ENCODE measurements at places on chromosomes 12 and 14. TPM values are rescaled to one million over a fixed set of nuclear protein-coding genes. Genes with fewer than 3 reads are reported as not detected.

GRCh38 chr12:107545737-107546353, 139.8 kb upstream of the PWP1 start:
- ATAC-seq, result no peak

GRCh38 chr14:99744199-99744872, 48.9 kb upstream of the EML1 start:
- ATAC-seq, result peak; percentile 62

DNA sequence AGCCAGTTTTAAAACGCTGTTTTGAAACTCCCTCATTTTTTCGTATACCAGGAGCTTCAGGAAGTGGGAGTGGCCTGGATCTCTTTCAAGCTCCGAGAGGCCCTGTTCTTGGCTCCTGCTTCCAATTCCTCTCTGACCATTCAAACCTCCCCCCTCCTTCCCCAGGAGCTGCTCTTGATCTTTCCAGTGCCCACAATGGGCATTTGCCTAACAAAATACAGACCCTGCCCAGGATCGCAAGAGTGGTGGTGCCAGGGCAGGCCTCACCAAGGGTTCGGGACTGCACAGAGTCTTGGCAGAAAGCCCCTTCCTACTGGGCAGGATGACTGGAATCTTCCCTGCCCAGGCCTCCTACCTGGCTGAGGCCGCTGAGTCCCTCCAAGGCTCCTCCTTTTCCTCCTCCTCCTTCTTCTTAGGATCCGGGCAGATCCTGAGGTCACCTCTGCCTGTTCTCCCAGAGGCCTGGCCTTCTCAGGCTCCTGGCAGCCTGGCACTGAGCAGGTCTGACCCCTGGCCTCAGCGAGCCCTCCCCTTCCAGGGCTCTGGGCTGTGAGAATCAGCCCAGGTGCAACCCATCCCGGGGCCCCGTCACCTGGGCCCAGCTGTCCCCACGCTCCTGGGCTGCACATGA, 46.9 kb upstream of the NOS1 start:
- ATAC-seq, result no peak

DNA sequence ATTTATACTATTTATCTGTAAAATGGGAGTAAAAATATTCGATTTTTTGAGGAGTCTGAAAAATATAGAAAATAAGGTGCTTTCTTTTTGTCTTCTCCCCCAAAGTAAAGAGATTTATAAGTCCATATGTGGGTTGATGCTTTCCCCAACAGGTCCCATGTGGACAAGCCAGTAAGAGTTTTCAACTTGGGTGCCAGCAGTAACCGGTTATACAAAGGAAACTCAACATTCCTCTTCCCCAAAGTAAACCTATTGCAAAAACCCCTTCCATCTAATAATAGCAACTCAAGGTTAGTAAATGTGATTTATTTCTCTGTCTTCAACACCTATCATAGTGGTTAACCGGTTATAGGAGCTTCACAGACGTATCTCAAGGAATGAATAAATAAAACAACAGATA, 1206.9 kb upstream of the SEL1L start:
- no peak for ATAC-seq

GRCh38 chr14:23984891-23985602, 3.7 kb upstream of the DHRS4L2 start:
- ATAC-seq, result peak; percentile 61

GRCh38 chr12:46998811-46999368, 80.5 kb upstream of the PCED1B start:
- ATAC-seq, result peak; percentile 73

DNA sequence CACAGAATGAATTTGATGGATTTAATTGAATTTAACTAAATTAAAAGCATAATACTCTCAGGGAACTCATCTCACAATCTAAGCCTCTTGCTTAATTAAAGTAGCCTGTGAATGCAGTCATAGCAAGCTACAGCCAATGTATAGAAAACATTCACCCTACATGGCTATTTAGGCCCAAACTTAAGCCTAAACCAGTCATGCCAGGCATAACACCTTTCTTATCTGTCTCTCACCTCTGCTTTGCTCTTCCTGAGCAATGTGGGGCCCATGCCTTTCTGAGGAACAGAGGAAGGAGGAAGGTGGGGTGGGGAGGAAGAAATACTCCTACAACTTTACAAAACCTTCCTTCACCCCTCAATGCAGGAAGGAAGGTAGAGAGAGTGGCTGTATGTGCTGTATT, 29.1 kb downstream of the IFNG-AS1 start:
- ATAC-seq, result no peak

DNA sequence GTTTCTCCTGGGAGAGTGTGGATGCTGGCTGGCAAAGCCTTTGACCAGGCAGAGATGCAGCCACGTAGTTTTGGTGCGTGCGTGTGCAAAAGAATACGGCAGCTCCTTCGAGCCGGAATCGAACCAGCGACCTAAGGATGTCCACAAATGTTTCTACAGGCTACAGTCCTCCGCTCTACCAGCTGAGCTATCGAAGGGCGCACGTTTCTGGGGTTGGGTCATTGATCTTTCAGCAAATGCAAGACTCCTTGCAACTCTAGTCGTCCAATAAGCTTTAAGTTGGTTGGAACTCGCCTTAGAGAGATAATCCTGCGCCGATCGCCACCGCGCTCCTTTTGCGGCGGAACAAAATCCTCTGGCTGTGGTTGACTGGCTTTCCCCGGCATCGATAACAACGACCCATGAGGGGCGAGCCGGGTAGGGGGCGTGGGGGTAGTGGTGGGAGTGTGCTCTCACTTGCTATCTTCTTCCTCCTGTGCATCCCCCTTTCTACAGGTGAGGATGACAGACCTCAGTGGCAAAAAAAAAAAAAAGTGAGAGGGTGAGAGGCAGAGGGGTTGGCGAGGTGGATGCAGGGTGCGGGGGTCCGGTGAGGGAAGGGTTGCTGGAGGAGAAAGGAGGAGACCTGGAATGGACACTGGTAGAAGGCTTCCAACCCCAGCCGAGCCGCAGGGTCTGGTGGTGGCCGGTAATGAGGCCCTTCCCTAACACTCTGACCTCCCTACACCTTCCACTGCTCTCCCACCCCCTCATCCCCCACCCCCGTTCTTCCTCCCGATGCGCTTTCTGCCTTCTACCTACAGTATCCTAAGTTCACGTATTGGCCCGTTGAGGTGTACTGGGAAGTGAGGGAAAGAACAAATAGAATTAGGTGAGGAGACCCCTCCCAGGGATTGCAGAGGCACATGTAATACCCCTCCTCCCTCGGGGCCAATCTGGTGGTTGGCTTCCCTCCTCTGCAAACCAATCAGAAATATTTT, 11.8 kb upstream of the OR6S1 start:
- peak; percentile 95 for ATAC-seq

GRCh38 chr12:1435044-1435443, 159.3 kb downstream of the FBXL14 start:
- no peak for ATAC-seq

GRCh38 chr12:10075451-10075850, 23.3 kb downstream of the CLEC1A start:
- no peak for ATAC-seq

GRCh38 chr14:33045760-33046159, 107.1 kb downstream of the NPAS3 start:
- ATAC-seq, result no peak

GRCh38 chr14:70245026-70245425, 56.3 kb upstream of the SLC8A3 start:
- ATAC-seq, result no peak

- peak; percentile 44 for ATAC-seq
Measured at GRCh38 chr14:22472935-22473854, 115.8 kb downstream of the DAD1 start.

DNA sequence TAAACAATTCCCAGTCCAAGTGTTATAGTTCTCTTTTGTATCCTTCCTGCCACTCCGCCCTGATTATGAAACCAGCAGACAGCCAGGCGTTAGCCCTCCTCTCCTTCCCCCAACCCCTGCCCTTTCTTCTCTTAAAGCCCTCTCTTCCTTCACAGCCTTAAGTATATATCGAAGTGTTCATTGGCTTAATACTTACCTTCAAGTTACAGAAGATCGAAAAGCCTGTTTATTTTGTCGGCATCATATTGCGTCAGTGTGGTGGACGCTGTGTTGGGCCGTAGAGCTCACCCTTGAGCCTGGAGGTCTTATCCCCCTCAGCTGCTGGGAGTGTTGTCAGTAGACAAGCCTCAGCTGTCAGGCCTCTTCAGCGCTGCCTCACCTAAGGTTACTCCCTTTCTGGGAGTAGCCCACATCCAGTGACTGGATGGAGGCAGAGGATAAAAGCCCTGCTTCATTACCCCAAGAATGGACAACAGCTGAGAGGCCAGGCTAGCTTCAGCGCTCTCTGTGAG, 36.2 kb downstream of the CMAS start:
- ATAC-seq, result no peak

DNA sequence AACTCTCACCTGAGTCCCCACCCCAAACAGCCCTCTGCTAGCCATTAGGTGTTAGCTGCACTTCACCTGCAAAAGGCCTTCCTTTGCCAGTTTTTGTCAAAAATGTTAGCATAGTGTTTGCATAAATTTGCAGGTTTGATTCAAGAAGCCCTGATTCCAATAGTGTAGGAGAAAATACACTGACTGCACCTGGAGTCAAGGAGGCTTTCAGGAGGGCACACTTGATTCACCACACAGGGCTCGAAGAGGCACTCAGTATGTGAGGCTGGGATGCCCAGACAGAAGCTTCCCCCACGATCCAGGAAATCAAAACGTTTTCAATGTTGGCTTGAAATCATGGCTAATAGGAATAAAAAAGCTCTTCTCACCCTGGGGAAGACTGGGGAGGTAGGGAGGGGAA, 40.5 kb upstream of the DDX11 start:
- no peak for ATAC-seq

DNA sequence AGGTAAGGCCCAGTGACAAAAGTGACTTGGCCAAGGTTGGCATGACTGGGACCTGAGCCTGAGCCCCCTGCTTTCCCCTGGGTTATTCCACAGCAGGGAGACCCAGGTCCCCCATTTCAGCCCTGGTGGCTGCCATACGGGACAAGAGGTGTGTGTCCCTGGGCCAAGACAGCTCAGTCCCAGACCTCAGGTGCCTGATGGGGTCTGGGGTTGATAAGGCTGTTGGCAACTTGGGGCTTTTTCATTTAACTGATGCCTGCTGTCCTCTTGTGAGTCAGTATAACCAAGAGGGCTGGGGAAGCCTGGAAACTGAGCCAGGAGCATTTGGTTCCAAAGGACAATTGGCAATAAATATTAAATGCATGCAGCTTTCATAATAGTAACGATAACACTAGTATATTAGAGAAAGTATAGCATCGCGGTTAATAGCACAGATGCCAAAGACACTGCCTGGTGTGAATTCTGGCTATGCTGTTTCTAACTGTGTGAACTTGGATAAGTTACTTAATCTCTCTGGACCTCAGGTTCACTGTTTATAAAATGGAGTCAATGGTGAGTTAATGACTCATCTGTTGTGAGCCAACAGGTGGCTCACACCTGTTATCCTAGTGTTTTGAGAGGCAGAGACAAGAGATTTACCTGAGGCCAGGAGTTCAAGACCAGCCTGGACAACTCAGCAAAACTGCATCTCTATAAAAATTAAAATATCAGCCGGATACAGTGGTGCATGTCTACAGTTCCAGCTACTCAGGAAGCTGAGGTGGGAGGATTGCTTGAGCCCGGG, 898 bp downstream of the SDSL start:
- no peak for ATAC-seq

DNA sequence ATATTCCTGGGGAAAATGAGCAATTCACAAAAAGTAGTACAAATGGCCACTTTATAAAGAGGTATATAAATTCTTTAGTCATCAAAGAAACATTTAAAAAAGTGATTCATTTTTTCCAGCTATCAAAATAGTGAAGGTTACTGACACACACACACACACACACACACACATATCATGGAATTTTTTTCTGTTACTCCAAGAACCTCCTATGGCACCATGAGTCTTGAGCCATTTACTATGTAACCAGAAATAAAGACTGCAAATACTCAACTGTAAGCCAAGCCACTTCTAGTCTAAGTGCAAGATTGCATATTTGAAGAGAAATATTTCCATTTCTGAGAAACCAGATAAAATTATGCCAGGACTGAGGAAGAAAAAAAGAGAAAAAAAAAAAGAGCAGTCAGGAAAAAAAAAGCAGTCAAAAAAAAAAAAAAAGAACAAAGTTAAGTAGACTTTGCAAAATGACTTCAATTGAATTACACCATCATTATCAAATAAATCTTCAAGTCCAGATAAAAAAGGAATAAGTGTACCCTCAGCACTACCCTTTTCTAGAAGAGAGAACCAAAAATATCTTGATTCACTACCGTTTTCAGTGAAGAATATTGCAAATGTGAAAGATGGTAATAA, 275.7 kb downstream of the DAD1 start:
- ATAC-seq, result no peak

- no peak for ATAC-seq
Measured at GRCh38 chr12:132747896-132748295, 13.7 kb downstream of the ANKLE2 start.

DNA sequence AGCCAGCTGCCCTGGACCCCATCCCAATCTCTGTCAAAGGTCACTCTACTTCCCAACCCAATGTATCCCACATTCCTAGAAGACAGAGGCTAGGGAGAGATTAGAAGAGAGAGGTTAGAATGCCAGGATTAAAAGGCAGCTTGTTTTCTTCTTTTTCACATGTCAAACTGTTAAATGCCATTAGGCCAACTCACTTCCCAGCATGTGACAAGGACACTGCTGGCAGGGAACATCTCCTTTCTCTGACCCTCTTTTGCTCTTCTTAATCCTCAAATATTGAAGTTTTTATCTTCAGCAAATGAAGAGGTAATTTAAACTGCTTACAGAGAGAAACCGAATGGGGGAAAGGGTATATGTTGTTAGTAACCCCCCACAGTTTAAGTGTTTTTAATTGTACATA, 89.1 kb downstream of the BBS10 start:
- ATAC-seq, result no peak

DNA sequence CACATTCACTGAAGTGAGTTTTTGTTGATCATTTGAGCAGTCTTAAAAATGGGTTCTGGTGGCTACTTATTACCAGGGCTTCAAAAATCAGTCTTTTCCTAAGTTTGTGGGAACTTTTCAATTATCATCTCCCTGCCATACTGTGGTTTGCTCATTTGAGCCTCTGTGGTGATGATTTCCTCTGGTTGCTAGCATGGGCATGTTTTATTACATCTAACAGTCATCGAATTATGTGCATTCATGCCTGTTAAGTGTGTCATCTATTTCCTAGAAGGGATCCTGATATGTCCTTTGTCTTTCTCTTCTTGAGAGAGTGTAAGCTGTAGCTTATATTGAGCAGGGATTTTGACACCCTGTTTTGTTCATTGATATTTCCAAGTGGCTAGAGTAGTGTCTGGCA, 116.8 kb downstream of the WIF1 start:
- no peak for ATAC-seq

The NPC2 gene
- total RNA-seq, result 68.9 TPM

The AQP6 gene
- 0.19 TPM for total RNA-seq

The REM2 gene
- total RNA-seq, result 10.0 TPM

The KRT74 gene
- total RNA-seq, result 0.66 TPM

The ANG gene
- 0.96 TPM for total RNA-seq

The TCL1B gene
- not detected for total RNA-seq

The ZNF664 gene
- 117 TPM for total RNA-seq

The STAC3 gene
- total RNA-seq, result 4.8 TPM

The TAS2R10 gene
- total RNA-seq, result 1.4 TPM

The NYNRIN gene
- 2.1 TPM for total RNA-seq

The LRRIQ1 gene
- total RNA-seq, result 34.1 TPM

The SOAT2 gene
- total RNA-seq, result not detected

The LUM gene
- total RNA-seq, result 0.17 TPM

The MIP gene
- total RNA-seq, result 1.4 TPM

The NELL2 gene
- 148 TPM for total RNA-seq

The ACSM4 gene
- total RNA-seq, result not detected

The PSMB11 gene
- not detected for total RNA-seq

The NUP37 gene
- 17.4 TPM for total RNA-seq

The GLIPR1L2 gene
- not detected for total RNA-seq

The ENDOU gene
- total RNA-seq, result not detected
